ENCODE measurements at places on chromosomes 5 and 9.

- no peak for DNase-seq
Observed at GRCh38 chr5:142931896-142932686, 161.9 kb downstream of the ARHGAP26 start.

DNA sequence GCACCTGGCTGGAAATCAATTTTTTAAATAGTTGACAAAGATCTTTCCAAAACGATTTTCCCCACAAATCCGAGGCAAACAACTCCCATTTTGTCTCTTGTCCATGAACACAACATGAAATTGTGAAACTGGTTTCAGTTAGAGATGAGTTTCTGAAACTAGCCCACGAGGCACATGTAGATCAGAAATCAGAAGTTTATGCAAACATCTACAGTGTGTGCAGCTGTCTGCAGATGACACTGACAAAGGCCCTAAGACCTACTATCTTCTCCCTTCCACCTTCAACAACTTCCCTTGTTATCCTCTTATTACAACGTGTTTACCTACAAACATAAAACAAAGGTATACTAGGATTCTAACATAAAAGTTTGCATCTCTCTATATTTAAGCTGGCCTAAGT is 183.3 kb downstream of the DIRAS2 start:
- DNase-seq, result no peak

DNA sequence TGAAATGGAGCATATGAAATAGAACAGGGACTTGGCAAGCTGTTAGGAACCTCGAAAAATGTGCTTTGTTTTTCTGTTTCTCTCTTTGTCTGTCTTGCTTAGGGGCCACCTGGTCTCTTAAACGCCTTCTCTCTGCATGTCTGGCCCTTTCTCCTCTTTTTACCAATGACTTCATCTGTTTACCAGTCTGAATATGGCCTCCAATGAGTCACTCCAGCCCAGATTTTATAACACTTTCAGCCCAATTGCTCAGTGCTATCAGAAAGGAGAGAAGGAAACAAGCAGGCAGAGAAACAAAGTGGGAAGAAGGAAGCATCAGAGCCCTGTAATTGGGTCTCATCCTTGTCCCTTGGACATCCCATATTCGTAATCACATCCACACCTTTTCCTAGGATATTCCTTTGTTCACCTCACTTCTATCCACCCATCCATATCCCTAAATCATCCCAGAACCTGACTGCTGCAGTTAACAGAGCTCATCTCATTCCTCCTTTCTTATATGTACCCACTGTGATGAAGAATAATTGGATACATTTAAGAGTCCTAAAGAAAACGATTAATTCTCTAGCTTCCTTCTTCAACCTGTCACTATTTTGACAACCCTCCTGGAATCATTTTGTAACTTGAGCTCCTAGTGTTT is 151.8 kb upstream of the GPR151 start:
- no peak for DNase-seq

DNA sequence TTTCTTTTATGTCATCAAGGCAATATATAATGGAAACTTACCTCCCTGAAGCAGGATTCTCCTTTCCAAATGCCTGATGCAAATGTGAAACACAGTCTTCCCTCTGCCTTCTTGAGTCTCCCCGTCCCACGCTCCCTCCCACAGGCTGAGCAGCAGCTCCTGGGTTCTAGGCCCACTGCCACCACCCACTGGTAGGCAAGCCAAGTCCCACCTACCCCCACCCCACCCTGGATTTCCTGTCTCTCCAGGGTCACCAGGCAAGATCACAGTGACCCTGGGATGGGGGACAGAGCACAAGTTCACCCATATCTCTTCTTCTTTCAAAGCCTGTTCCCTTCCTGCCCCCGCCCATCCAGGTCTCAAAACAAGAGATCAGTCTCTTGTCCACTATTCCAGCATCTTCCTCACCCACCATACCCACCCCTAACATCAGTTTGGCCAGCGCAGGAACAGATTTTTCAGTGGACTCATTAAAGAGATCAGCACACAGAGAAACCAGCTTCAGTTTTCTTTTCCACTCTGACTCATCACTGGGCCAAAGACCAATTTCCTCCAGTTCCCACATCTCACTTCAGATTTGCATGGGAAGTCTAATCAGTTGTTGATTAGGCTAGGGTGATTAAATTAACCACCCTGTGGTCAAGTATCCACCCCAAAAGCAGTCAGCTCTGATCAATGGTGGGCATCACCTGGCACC is 151.5 kb downstream of the ACTL7B start:
- no peak for DNase-seq

- DNase-seq, result no peak
Observed at GRCh38 chr5:119614838-119615237, 14.5 kb upstream of the FAM170A start.

DNA sequence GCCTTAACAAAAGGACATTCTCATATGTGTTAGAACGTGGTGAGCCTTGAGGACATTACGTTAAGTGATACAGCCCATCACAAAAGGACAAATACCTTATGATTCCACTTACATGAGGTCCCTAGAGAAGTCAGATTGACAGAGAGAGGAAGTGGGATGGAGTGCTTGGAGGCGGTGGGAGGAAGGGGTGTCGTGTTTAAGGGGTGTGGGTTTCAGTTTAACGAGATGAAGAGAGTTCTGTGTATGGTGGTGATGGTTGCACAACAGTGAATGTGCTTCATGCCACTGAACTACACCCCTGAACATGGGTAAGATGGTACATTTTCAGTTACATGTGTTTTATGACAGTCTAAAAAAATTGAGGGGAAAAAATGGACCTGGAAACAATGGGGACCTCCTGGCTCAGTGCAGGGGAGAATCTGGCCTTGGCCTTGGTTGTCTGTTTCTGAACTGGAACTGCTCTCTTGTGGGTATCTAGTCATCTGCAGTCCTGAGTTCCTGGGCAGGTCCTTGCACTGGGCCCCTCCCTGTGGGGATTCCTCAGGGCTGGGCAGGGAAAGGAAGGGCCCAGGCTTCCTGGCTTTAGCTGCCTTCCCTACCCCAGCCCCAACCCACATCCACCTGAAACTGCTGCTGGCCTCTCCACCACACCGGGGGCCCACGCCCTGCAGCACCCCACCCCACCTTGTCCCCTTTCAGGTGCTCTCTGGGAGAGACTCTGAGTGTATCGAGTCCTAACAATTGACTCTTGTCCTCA is 17.8 kb downstream of the LRRC8A start:
- DNase-seq, result no peak

GRCh38 chr5:163789870-163790269 is 284.5 kb downstream of the MAT2B start:
- DNase-seq, result no peak

DNA sequence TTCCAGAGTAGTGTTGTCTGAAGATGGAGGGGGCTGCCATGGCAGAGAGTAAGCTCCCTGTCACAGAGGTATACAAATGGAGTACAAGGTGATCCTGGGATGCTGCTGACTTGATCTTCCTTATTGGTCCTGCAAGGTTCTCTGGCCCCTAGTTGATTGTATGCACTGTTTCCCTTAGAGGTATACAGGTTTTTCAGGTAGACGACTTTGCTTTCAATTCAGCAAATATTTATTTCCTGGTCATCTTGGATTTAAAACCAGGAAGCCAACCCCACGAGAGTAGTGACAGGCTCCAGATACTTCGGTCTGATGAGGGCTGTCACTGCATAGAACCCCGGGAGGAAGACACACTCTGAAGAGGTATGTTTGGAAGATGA is 16.5 kb upstream of the TRIM14 start:
- no peak for DNase-seq

DNA sequence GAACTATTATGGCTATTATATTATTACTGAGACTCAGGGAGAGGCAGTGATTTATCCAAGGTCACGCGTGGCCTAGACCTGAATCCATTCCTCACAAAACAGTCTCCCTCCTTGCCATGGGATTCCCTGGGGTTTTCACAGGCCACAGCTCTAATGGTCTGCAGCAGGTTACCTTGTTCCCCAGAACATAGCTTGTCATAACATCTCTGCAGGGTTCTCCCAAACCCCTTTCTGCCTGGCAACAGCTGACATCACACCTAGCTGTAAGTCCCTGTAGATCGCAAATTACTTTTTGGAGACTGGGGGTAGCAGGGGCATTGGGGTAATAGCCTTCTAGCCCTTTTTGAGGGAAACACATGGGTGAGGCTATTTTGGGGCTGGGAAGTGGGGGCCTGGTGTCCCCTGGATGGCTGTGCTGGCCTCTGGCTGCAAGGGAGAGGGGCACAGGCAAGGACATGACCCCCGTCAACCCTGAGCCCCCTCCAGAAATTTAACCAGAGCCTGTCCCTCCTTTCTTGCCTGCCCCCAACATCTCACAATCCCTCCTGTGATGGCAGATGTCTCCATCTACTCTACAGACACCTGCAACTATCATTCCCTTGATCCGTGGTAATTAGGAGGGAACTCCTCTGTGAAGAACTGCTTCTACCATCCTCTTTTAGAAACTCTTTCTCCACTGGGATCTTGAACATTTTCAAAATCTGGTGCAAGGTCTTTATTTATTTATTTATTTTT is 1.3 kb downstream of the CD74 start:
- no peak for DNase-seq

GRCh38 chr9:99226054-99226453 is 4.0 kb downstream of the SEC61B start:
- DNase-seq, result no peak

- DNase-seq, result no peak
Observed at GRCh38 chr9:2179567-2179966, 164.4 kb downstream of the SMARCA2 start.

DNA sequence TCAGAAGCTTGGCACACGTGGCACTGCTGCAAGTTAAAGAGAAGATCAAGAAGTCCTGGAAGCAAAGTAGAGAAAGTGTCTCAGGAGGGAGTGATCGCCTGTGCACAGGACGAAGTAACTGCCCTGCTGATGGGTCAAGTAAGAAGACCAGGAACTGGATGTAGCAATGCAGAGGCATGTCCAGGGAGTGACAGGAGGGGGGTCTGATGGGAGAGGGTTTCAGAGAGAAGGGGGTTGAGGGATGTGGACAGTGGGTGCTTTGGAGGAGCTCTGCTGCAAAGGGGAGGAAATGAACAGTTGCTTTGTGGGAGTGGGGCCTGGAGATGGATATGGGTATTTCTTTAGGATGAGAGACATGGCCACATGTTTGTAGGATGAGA is 60.2 kb upstream of the PHYKPL start:
- DNase-seq, result no peak

GRCh38 chr9:133384736-133385321 is 8.7 kb downstream of the STKLD1 start:
- no peak for DNase-seq

DNA sequence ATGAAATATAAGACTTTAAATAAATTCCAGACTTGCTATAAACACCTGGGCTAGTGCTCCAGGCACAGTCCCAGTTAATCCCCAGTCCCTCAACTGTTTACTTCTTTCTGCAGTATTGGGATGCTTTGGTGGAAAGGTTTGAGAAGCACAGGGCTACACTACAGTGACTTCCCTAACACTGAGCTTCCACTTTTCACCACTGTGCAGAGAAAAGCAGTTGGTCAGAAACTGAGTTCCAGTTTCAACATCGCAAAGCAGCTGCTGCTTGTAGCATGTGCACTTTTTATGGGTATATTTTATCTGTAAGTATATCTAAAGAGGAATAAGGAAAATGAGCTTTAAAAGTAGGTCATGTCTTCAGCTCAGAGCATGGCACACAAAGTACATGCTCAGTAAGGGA is 339.7 kb downstream of the NTRK2 start:
- no peak for DNase-seq
